Brain (organoid and tissue), 16 donors: ENCODE measurements at places on chromosomes 11 and 22.

DNA sequence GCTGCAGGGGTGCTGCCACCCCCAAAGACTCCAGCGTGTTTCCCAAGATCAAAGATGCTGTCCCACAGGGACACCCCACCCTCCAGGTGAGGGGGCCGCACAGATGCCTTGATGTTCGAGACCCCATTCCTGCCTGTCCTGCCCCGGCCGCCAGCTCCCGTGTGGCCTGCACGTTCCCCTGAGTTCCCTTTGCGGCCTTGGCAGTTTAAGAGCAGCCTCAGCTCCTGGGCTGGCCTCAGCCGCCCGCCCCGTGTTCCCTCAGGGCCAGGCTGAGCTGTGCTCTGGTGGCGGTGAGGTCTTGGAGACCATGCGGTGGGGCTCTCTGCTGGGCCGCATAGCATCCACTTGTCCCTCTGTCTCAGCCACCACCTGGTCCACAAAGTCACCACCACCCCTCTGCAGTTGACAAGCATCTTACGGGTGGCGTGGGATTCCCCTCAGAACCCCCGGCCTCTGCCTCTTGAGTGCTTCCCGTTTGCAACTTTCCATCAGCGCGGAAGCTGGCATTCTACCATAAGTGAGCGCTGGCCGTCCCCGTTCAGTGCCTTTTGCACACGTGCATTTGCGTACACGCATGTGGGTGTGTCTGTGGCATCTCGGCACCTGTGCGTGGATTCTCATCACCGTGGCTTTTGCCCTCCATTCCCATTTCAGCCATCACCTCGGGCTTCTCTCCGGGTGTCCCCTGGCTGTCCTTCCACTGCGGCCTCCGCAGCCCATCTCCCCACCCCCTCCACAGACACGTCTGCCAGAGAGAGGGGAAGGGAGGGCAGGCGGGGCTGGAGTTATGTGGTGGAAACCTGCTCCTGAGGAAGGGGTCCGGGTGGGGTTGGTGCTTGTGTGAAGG is 35.9 kb downstream of the CTTN start:
- no peak for DNase-seq

- DNase-seq = peak; percentile 86
Observed at GRCh38 chr11:62694455-62695167, 5.3 kb upstream of the LRRN4CL start.

GRCh38 chr22:46754110-46754799 is 8.2 kb upstream of the TBC1D22A start:
- DNase-seq = no peak

DNA sequence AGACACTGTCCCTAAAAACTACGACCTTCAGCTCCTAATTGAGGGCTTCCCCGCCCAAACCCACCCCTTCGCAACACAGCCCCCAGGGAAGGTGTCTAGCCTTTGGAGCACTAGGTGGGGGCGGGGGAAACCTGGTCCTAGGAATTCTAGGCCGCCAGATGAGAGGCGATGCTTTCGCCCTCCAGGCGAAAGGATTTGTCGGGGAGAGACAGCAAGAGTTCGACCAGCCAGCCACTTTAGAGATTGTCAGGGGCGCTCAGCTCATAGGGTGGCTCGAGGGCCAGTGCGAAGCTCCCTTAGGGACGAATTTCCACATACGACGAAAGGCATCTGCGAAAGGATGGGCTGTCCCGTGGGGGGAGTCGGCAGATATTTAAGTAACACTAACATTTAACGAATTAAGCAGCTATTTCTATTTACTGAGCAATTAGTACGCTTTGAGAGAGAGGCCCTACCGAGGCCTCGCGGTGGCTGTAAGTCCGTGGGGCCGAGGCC is 5.3 kb downstream of the CD248 start:
- no peak for DNase-seq

DNA sequence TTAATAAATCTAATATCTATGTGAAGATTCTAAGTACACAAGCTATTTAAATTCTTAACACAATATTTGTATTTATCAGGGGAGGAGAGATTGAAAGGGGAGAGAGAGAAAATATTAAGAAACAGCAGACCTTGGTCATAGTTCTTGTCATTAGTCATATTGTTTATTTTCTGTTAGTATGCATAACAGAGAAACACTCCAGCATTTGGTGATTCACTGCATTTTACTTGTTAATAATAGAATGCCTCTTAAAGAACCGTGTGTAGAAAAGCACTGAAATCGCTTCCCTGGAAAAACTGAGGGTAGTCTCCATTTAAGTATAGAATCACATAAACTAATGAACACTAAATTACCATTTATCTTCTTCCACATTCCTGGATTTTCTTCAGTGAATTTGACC is 122.7 kb upstream of the TRPC6 start:
- no peak for DNase-seq

GRCh38 chr11:117009905-117010605 is 88.2 kb downstream of the SIK3 start:
- DNase-seq = no peak

- DNase-seq = no peak
Observed at GRCh38 chr11:109062445-109062844, 359.5 kb upstream of the C11orf87 start.

DNA sequence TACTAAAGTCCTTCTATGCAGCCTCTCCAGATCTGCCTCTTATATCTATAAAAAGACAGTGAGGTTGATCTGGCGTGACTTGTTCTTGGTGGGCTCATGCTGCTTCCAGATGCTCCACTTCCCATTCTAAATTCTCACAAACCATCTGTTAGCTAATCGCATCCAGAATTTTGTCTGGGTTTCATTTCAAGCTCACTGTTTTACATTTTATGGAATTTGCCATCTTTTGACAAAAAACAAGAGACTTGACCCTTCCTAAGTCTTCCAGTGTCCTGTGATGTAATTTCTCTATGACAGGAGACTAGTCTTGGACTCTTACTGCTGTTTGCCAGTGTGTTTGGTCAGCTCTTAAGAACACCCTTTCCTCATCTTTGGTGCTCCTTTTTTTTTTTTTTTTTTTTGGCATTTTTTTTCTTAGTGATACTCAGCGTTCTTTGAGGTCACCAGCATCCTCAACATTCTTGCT is 23.0 kb downstream of the CRKL start:
- DNase-seq = peak; percentile 77

DNA sequence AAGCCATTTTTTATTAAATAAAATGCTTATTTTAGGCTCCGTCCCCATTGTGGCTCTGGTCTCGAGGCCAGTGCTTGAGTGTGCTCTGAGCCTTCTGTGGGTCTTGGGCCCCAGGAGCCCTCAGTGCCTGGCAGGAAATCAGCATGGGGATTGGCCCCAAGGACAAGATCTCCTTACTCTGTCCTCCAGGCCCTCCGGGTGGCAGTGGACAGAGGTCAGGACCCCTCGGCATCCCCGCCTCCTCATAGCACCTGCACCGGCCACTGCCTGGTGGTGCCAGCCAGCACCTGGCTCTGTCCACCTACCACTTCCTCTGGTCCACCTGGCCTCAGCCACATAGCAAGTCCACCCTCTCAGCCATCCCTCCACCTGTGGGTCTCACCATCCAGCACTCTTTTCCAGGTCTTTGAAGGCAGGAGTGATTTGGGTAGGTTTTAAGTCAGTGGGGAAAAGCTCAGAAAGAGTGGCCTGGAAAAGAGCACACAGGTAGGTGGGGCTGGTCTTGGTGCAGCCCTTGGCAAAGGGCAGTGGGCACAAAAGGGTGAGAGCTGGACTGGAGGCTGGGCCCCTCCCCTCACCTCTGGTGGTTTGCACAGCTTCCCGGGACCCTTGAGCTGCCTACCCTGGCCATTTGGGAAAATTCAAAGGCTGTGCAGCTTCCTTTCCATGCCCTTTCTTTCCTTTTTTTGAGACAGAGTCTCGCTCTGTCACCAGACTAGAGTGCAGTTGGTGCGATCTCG is 3.5 kb downstream of the CLDN5 start:
- no peak for DNase-seq

- DNase-seq = no peak
Observed at GRCh38 chr11:112277941-112278340, 17.3 kb upstream of the PLET1 start.

- no peak for DNase-seq
Observed at GRCh38 chr11:67484847-67485311, 2.1 kb downstream of the AIP start.

GRCh38 chr11:65501472-65502273 is 2.8 kb downstream of the MALAT1 start:
- DNase-seq = peak; percentile 60

DNA sequence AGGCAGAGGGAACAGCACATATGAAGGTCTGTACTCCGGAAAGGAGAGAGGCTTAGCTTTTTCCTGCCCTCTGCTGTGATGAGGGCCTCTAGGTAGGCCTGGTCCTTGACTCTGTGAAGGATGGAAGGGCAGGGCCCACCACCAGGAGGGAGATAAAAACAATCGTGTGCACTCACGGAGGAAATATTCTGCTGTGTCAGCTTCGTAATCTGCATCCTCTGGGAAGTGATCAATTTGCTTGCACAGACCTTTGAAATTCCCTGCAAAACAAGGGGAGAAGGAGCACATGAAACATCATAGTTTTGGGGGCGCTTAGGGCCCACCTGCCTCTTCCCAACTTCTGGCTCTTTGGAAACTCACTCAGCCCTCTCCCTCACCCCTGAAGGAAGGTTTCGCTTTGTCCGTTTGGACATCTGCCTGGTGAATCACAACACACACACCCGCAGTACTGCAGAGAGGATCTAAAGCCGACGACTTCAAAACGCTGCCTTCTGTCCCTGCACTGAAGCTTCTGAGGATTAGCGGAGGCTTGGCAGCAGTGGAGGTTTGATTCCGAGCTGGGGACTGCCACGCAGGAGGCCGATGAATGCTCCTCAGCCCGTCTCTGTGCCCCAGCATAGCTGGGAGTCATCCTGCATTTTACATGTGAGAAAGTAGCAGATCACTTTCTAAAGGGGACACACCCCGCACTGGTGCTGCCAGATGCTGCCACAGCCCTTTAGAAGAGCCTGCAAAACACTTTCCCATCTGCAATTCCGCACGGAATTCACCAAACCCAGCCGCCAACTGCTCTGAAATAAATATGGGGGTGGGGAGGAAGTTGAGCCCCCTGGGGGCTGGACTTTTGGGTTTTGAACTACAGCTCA is 58.6 kb upstream of the EIF3D start:
- peak; percentile 92 for DNase-seq

- DNase-seq = no peak
Observed at GRCh38 chr11:36381015-36381360, 84.9 kb downstream of the PRR5L start.

GRCh38 chr11:65159012-65159411 is 11.0 kb upstream of the SPDYC start:
- DNase-seq = no peak

DNA sequence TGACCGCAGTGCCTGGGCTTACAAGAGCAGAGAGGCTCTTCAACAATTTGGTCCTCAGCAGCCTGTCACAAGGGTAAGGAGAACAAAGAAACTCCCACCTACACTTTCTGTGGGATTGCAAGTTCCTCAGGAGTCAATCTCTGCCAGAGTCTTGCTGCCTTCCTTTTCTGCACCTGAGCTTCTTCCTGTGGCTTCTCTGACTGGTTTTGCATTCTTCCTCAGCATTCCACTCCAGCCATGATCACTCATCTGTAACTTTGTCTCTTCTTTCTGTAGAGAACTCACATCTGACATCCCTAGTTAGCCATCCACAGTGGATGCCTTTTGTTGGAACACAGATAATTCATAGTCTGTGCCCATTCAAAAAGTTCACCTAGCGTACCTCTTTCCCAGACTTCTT is 14.2 kb upstream of the OR6A2 start:
- DNase-seq = no peak

DNA sequence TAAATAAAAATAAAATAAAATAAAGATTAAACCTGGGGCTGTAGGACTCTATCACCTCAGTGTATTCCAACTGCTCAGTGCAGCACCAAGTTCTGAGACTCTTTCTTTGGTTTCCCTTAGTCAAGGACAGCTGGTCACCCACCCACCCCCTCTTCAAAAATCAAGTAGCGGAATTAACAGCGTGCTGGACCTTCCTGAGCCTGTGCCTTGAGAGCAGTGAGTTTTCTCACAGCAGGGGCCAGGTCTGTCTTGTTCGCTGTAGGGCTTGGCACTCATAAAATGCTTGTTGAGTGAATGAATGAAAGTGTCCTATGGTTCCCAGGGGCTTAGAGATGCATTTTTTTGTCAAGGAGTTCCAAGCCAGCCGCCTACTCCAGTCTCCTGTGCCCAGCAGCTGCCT is 2.9 kb upstream of the ALX4 start:
- no peak for DNase-seq

DNA sequence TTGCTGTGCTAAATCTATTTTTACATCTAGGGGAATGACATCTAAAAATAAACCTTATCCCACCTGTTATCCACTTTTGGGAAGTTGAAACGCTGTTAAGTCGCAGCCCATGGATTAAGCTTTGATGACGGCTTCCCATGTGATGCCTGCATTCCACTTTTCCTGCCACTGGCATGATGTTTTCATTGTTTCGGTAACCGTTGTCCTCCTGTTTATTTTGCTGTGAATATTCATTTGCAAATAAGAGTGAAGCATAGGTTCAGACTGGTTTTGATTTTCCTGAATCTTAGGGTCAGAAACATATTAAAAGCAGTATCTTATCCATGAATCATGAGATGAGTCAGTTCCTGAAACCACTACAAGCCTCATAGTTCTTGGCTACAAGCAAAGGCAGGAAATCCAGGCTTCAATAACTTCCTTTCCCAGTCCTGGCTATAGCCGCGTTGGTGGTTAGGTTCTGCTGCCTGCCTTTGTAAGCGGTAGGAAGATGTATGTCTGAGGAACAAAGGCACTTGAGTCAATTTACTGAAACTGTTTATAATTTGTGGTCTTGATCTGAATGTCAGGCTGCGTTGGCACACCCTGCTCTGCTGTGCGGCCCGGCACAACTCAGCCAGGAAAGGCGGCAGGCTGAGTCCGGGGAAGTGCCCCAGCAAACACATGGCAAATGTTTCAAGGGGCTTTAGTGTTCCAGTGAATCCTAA is 19.4 kb downstream of the TEAD1 start:
- DNase-seq = peak; percentile 54

DNA sequence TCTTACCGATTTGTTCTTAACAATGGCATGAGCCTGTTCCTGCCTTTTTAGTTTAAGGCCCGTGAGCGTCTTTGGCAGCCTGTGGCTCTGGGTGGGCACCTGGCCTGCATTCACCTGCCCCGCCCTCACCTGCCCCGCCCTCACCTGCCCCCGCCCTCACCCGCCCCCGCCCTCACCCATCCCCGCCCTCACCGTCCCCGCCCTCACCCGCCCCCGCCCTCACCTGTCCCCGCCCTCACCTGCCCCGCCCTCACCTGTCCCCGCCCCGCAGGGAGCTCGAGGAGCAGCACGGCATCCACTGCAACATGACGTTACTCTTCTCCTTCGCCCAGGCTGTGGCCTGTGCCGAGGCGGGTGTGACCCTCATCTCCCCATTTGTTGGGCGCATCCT is 14.2 kb downstream of the GATD1 start:
- no peak for DNase-seq

GRCh38 chr22:47625531-47626427 is 863.3 kb downstream of the TBC1D22A start:
- no peak for DNase-seq

- DNase-seq = no peak
Observed at GRCh38 chr11:61377461-61378160, 14.8 kb upstream of the TMEM216 start.

GRCh38 chr11:114034956-114035355 is 24.6 kb upstream of the ZBTB16 start:
- no peak for DNase-seq

GRCh38 chr11:16909359-16910035 is 104.7 kb downstream of the PLEKHA7 start:
- no peak for DNase-seq
